ENCODE measurements at places on chromosomes 5 and 9.

DNA sequence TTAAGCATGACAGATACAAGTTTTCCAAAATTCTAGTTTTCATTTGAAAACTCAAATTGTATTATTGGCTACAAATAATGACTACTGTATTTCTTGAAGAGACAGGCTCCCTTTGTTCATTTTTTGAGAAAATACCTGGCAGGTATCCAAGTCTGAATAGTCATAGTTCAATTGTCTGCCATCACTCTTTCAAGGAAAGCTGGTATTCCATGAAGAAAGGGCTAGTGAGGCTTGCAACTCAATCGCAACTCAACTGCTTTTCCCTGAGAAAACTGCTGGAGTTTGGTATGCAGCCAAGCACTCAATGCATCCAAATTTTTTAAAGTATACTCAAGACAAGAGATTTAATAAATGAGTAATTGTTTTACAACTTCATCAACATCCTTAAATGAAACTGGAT lies 61.4 kb upstream of the TRIO start:
- no peak for DNase-seq

DNA sequence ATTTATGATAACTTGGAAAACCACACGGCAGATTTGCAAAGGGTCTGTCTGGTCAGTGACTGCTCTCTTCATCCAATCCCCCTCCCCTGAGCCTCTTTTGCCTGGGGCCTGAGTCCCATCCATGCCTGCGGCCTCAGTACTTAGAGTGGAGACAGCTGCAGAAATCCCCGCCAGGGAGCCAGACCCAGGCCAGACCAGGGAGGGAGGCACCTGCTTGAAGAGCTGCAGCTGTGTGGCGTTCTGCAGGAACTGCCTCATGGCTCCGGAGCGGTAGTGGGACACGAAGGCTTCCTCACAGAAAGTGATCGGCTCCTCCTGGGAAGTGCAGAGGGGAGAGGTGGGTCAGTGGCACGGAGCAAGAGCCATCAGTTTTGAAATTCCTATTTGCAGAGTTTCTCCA lies 101.6 kb downstream of the CRB2 start:
- peak; percentile 68 for DNase-seq

DNA sequence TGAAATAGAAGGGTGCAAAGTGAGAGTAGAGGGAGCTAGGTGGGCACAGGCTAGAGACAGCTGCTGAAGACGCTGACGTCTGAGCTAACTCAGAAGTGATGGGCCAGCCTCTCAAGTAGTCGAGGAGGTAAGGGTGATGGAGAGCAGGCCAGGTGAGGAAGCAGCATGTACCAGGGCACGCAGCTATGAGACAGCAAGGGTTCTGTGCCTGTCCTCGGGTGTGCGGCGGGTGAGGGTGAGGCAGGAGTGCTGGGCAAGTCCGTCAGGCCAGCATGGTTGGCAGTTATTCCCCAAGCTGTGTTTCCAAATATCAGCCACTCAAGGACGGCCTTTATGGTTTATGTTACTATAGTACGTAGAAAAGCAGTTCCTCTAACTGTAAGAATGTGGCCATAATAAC lies 6.2 kb downstream of the RMND5B start:
- no peak for DNase-seq

DNA sequence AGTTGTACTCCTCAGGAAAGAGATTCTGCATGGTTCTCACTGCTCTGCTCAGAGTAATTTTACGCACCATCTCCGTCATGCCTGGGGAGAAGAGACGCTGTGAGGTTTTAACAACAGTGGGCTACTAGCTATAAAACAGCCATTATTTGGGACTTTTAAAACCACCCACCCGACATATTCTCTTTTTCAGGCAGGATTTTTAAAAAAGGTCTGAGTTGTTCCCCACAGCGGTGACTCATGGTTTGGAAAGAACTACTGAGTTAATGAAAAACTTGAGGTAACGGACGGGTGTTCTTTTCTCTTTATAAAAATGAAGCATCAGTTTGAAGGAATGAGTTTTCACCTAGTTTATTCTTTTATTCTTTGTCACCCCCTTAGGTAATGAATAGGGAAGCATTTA lies 61.3 kb downstream of the TTLL11 start:
- no peak for DNase-seq

- no peak for DNase-seq
Observed at GRCh38 chr5:177338251-177339106, 13.0 kb downstream of the LMAN2 start.

- no peak for DNase-seq
Observed at GRCh38 chr9:69397384-69398214, 72.6 kb downstream of the ENTREP1 start.

Data from right forelimb (tissue), 1 donor.